ENCODE measurements at places on chromosomes 2 and 18.

DNA sequence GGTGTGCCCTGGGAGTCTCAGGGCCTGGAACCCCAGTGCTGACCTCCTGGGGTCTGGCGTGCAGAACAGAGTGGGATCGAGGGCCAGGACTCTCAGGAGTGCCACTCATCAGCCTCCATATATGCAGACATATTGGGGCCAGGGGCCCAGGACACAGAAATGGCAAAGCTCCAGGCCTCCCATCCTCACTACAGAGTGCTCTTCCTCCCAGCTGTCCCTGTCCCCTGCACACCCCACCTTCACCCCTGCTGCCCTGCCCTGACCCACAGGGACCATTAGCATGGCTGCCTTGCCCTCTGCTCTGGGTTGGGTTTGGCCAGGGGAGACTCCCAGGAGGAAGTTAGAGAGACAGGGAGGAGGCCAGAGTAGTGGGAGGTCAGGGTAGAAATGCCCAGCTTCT is 2.8 kb downstream of the TEX51 start:
- DNase-seq = no peak

DNA sequence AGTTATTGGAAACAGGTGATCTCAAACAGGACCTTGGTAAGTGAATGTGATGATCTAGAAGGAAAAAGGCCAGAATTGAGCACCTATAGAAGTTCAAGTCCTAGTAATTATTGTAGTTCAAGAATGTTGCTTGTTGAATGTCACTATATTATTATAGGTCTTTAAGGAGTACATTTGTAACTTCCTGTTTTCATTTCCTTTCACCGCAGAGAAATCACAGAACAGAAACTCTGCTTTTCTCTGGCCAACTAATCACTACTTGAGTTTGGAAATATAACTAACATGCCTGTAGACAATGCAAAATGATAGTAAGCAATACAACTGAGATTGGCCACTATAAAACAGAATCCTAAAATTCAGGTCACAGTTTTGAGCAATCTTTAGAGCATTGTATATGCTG is 61.8 kb upstream of the EFEMP1 start:
- no peak for DNase-seq

DNA sequence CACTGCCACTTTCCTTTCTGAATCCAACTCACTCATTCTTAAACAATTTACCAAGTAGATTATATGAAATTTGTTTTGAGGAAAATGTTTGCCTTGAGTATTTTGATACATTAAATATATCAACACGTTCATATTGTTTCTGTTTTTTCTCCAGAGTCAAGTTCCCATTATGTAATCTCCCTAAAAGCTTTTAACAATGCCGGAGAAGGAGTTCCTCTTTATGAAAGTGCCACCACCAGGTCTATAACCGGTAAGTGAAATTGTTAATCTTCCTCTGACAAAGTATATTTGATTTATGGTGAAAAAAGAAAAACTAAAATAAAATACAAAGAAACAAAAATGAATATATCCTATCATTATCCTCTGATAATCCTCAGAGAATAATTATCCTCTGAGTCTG is 838.6 kb downstream of the MBD2 start:
- DNase-seq = no peak

- no peak for DNase-seq
These were observed 519.3 kb upstream of the SOX11 start for GRCh38 chr2:5172923-5173322.

Measured in HS-27A (cell line).